ENCODE measurements at places on chromosomes 6 and 20.

GRCh38 chr20:19659448-19659847 is 98.6 kb upstream of the RIN2 start:
- DNase-seq, result no peak

DNA sequence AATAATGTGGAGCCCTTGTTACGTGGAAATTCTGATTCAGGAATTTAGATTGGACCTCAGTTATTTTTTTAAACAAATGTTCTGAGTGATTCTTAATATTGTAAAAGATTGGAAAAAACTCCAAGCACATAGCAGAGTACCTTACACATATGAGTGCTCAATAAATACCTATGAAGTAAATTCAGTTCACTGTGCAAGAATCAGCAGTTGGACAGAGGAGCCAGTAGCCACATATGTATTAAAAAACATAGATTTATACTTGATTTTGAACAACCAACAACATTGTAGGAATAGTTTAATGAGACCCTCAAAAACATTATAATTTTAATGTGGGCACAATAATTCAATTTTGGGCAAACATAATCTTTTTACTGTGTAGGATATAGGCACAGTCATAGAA is 109.3 kb upstream of the B3GAT2 start:
- no peak for DNase-seq

DNA sequence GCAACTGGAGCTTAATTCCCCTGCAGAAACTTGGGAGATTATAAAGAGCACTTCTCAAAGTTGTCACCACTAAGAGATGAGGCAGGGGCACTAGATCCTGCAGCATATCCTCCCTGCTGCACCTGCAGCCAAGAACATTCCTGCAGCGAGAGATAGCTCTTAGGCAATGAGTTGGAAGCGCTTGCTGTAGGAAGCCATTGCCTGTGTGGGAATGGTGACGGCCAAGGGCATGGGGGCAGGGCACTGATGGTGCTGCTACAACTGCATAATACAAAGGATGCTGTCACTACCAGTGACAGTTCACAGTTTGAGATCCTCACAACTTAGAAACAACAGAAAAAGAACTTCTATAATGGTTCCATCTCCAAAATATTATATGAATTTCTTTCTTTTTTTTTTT is 89.9 kb downstream of the CDS2 start:
- DNase-seq, result no peak

DNA sequence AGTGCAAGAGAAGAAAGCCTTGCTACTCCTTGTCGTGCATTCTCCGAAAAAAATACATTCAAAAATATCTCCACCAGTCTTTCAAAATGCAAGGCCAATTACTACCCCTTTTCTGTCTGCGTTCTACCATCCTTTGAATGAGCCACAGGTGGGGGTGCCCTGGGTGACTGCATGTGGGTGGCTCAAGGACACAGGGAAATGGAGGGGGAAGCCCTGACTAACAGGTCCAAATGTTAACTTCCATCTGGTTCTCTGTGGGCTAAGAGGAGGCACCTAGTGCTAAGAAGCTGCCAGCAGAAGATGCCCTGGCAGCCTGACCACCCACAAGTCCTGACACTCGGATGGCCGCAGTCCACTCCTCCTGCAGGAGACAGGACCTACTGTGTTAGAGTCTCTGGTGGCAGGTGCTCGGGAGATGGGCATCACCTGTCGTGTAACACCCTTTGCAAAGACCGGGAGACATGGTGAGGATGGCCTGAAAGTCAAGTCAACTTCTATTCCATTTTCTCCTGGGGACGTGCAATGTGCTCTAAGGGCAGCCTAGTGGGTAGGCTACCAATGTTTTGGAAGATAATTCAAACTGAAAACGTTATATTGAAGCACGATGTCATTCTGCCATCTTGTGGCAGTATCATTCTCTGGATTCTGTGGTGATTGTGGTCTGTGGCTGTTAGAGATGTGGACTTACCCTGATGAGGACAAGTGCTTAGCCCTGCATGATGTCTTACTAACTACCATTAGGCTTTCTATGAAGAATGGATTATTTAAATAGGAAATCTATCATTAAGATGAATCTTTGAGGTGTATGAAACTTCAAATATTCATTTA is 27.4 kb upstream of the IGF2R start:
- no peak for DNase-seq

GRCh38 chr6:104648347-104648746 is 211.4 kb downstream of the HACE1 start:
- no peak for DNase-seq

GRCh38 chr6:29845405-29846006 is 17.9 kb downstream of the HLA-G start:
- DNase-seq, result no peak

DNA sequence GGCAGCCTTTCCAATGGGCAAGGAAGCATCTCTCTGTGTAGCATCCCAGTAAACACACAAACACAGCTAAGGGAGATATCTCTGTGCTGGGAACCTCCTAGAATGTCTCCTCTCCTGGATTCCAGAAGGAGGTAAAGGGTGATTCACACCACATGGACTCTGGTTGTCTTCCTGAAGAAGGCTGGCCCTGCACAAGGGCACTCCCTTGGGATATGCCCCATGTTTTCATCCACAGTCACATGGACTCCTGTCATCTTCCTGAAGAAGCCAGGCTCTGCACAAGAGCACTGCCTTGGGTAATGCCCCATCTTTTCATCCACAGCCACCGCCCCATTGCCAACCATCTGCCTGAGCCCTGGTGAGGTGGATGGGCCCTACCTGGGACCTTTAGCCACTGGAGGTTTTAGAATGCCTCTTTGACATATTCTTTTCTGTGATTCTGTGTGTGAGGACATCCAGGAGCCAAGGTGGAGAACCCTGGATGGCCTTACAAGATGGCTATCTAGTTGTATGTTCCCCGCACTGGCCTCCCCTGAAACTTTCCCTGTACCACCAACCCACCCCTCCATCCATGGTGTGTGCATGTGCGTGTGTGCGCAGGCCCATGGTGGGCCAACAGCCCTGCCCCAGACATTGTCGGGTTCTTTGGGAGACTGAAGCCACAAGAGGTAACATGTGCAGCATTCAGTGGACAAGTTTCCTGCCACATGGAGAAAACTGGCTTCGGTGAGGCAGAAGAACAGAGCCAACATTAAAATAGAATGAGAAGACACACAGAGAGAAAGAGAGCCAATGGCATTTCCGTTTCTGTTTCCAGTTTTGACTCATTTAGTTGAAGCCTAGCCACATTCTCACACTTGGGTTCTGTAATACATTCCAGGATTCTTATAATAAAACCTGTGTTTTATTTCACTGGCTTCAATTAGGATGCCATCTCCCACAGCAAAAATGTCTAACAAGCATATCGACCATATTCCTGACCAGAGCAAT is 110.2 kb upstream of the CST7 start:
- DNase-seq, result no peak

DNA sequence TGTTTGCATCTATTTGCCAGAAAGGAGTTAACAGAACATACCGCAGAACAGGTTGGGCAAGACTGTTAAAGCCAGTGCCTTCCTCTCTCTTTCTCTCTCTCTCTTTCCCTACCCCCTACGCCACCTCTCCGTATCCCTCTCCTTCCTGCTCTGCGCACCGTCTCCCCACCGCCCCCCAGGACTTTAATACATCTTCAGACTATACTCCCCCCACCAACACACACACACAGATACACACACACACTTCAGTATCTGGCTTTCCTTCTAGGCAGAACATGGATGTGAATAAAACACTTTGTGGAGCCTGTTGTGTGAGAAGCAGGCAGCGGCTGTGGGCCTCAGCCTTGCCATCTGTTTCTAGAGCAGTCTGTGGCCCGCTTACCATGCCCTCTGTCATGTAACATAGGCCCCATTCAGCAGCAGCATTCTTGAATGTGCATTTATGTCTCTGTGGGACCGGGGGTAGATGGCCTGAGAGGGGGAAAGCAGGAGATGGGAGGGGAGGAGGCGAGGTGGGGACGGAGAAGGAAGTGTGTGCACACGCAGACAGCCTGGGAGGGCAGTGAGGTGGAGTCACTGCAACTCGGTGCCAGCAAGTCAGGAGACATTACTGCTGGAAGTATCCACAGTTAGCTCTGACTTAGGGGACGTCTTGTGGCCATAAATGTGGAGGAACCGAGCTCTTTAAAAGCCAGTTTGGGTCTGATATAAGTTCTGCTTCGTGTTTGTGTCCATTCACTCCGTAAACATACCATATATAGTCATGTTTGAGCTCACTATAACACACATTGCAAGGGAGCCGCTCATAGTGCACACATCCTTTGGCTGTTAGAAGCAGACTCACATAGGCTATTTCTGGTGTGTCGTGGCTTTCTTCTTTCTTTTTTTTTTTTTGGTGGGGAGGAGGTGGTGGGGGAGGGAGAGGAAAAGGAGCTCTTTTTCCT is 38.4 kb downstream of the RREB1 start:
- no peak for DNase-seq

DNA sequence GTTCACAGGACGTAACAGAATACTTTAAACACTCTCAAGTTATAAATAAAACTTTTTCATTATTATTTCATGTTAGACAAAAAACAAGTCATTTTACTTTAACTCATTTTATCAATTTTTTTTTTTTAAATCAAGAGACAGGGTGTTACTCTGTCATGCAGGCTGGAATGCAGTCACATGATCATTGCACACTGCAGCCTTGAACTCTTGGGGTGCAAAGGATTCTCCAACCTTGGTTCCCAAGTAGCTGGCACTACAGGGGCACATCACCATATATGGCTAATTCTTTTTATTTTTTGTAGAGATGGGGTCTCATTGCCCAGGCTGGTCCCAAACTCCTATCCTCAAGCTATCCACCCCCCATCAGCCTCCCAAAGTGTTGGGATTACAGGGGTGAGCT is 14.2 kb downstream of the PLN start:
- DNase-seq, result no peak

DNA sequence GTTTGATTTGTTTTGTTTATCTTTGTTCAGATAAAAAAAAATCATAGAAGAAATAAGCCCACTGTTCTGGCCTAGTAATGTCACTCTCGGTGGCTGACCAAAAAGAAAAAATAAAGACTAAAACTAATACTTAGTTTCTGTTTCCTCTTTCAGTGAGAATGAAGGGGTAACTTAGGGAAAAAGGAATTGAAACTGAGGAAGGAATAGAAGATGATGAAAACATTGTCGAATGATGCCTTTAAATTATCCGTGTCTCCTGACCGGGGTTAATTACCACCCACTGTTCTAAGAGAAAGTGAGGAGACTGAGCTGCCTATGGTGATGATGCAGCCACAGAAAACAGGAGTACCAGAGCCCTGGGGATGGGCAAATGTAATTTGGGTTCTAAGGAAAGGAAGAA is 73.1 kb downstream of the PTCHD4 start:
- DNase-seq, result no peak

DNA sequence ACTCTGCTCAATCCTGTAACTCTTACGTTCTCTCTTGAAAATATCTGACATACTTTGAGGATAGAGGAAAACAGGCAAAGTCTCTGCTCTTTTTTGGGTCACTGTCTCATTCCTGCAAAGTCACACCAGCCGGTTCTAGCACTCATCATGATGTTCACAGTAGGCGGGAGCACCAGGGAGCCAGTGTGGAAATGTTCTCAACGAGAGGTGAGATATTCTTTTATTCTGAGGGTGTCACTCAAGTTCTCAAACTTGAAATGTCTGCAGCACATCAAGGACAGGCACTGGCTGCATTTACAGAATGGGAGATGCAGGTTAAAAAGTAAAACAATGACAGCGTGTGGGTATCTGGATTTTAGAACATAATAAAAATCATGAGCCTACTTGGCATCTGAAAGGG is 714.7 kb downstream of the QKI start:
- no peak for DNase-seq

DNA sequence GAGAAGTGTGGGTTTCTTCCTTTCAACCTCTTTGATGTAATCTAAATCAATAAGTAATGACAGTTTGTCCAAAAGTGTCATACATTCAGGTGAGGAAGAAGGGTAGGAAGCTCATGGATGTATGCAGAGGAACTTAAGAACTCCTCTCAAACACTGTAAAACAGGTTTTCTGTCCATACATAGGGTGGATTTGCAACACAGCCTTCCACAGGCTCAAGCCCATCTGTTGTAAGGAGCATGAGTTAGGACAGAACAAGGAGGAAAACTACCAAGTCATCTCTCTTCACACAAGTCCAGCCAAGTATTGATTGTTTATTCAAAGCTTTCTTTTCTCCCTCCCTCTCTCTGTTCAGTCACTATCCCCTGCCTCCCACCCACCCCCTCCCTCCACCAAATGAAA is 49.0 kb upstream of the CDYL start:
- DNase-seq, result no peak

DNA sequence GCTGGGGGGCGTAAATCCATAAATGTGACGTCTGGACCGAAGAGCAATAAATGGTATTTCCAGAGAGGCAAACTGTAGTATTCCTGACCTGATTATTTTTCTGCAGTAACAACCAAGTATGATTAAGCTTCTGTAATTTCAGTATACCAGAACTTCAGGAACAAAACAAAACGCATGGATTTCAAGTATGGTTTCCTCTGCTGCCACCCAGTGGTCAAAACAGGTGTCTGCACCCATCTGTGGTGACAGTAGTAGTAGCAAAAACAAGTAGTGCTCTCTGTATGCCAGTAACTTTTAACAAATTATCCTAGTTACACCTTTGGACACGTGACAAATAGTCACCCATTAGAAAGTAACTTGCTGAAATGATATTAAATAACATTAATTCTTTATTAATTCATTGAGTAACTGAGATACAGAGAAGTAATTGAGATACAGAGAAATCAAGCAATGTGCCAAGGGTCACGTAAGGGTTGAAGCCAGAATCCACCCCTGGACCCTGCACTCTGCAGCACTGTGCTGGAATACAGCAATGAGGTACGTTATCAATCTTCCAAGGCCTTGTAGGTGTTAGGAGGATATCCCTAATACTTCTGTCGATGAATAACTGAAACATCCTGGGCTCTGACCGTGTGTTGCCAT is 7.9 kb downstream of the CALHM4 start:
- DNase-seq, result peak; percentile 59

DNA sequence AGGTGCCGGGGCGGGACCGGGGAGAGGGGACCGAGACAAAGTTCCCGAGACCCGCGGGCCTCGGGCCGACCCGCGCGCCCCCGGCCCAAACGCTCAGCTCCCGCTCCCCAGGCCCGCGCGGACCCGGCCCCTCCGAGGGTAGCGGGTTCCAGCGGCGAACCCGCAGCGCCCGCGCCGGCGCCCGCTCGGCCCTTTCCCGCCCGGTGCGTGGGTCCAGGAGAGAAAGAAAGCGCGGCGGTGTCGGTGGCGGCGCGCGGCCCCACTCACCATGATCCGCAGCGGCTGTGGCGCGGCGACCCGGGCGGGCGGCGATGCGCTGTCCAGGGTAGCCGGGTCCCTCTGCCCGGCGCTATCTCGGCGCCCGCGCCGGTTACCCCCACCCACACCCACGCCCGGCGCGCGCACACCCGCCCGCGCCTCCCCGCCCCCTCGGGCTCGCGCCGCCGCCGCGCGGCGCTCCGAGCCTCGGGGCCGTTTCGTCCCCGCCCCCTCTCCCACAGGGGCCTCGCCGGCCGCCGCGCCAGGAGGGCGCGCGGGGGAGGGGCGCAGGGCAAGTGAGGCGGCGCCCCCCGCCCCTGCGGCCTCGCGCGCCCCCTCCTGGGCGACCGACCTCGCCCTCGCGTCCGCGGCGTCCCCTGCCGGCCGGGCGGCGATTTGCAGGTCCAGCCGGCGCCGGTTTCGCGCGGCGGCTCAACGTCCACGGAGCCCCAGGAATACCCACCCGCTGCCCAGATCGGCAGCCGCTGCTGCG is at the start of gene ELOVL2:
Gene ELOVL2, minus strand, starts transcription at position 345 of the 751 bp plus-strand sequence. Its CDS starts 75 bp downstream, at position 270.
- no peak for DNase-seq

GRCh38 chr20:15242773-15243172 is 905.4 kb upstream of the FLRT3 start:
- DNase-seq, result no peak
